ENCODE measurements at places on chromosomes 5 and 9.

- no peak for DNase-seq
Observed at GRCh38 chr5:36392186-36392585, 90.5 kb upstream of the RANBP3L start.

DNA sequence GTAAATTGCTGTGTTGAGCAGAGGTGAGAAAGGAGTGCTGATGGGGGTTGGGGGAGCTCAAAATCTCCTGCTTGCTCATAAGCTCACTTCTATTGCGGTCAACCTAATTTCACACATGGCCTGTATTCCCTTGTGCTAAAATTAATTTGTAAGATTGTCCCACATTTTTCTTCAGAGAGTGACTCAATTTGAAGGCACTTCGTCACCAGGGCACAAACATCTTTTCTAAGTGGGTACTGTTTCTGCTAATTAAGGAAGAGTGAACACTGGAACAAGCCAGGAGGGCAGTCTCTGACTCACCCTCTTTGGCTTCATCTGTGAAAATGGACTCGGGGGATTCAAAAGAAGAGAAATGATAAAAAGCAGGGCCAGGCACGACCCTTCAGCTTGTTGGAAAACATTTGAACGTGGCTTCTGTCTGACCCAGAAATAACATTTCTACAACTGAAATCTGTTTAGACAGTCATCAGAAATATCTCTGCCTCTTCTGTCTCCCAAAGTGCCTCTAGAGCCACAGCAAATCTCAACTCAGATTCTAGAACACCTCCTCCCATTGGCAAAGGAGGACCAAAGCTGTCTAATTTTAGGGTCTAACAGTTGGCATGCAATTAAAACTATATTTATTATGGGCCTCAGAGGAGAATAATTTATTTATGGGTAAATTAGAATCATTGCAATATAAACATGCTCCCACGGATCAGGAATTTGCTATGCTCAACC lies 49.8 kb downstream of the FEM1C start:
- DNase-seq = no peak

DNA sequence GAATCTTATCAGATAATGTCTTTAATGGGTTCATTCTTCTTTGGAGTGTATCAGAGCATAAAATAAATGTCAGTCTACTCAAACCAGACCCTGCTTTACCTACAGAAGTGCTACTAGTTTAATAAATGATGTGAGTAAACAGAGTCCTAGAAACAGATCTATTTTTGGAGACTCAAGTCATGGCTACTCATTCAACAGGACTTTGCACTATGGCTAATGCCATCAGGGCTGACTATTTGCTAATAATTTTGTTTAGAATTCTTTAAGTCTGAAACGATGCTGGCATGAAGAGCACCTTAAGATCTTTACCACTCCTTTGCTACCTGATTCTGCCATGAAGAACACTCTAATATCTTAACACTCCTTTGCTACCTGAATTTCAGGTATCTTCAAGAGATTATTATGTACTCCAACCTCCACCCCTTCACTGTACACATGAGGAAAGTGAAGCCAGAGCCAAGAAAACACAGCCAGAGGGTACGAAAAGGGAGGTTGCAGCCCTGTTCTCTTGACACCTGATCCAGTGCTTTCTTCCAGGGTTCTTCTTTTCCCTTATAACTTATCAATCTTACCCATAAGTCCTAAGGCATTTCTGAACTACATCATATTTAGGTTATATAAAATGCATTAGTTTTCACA lies 62.4 kb downstream of the ZNF608 start:
- no peak for DNase-seq

DNA sequence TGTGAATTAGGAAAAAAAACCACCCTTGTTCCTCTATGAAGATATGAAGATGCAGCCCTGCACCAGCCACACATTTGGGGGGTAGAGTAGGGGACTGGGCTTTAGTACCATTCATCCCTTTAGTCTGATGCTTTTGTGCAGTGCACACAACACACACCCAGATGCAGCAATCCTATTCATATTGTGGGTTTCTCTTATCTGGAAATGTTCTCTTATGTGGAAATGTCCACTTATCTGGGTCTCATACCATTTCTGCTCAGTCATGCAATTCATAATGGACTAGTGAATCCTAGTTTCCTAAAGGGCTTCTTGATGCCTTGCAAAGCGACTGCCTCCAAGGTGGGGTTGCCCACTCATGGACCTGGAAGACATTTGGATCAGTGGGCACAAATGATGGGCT lies 47.8 kb downstream of the C9orf152 start:
- DNase-seq = no peak

DNA sequence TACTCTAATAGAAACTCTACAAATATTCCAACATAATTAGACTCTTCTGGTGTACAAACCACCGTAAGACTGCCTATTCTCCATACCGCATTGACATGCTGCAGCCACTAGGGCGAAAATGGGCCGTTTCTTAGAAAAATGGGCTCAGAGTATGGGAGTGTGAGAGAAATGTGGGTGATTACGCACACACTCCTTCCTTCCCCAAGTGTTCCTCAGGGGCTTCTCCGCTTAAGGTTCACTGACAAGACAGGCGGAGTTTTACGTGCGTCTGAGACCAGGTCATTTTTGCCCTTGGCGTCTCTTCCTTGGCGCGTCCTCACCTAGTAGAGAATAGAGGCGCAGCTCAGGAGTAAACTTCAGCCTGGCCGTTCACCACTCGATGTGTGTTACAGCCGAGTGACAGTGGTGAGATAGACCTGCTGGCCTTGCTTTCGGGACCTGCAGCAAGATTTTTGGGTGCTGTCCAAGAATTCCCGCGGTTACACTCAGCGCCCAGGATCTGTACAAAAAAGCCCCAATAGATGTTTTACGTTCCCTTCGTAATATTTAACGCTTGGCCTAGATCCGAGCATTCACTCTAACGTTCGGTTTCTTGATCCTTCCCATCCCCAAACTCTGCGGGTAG lies 1.8 kb upstream of the NTRK2 start:
- DNase-seq = no peak

DNA sequence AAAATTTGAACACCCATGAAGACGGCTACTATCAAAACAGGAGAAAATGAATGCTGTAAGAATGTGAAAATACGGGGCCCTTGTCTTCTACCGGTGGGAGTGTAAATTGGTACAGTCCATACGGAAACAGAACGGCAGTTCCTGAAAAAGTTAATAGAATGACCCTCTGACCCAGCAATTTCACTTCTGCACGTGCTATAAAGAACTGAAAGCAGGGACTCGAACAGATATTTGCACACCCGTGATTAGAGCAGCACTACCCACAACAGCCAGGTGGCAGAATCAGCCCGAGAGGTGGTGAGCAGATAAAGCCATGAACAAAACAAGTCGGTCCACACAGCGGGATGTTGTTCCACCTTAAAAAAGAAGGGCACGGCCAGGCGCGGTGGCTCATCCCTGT lies 22.6 kb upstream of the SLC12A7 start:
- DNase-seq = no peak

GRCh38 chr9:113808391-113809358 lies 67.4 kb upstream of the ZNF618 start:
- DNase-seq = no peak

Measured in CD4-positive, alpha-beta T cell treated with Interleukin-6 for 4 hours (primary cell).